CD4-positive, alpha-beta T cell treated with Interleukin-17A for 4 hours (primary cell): ENCODE measurements at places on chromosomes 5 and 9.

DNA sequence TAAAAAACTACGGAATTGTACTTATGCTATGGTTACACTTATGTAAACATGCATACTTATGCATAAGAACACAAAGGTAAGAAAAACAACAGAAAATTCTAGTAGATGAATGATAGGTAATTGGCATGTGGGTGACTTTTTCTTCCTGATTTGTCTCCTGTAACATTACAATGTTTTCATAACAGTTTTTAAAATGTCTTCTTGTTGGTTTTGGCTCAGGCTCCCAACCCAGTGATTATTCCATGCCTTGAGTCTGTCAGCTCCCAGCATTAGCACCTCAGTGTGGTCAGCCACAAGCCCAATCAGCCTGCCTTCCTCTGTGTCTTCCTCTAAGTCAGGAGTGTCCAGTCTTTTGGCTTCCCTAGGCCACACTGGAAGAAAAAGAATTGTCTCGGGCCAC, 7.9 kb upstream of the FOXE1 start:
- DNase-seq: no peak

DNA sequence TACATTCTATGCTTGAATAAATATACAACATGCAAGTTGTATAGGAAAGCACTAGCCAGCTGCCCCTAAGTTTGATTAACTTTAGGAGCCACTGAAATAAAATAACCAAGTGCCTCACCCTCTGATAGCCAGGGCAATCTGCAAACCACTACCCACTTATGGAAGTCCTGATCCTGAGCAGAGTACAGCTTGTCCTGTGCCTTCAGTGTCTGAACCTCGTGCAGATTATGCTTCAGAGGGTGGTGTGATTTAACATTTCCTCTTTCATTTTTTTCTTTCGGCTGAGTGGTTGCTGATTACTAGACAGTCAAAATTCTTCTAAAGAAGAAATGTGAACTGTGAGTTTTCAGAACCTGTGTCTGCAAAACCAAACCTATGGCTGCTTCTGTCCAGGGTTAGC, 327.7 kb downstream of the PIK3R1 start:
- no peak for DNase-seq

GRCh38 chr5:96522635-96523355, 89.7 kb upstream of the PCSK1 start:
- DNase-seq: no peak

DNA sequence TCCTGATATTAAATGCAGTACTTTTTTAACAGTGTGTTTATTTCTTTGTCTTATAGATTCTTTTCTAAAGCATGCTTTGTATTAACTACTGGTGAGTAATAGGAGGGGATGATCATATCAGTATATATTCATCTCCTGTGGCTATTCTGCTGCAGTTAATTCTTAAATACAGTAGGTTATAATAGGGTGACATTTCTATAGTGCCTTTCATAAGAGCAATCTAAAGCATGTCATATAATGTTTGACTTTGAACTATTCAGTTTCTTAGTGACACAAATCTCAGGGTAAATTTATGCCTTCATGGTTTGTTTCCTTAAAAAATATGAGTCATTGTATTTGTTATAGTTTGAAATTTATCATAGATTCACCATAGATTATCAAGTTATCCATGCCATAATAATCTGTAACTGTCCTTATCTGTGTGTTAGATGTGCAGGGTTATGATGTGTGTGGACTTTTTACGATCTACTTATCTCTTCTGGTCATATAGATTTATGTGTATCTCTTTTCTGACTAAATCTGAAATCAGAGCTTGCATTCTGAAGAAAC, 1019.5 kb downstream of the NR2F1-AS1 start:
- DNase-seq: no peak

GRCh38 chr9:133572821-133573361, 36.3 kb downstream of the FAM163B start:
- DNase-seq: no peak

GRCh38 chr5:4156889-4157288, 561.3 kb downstream of the IRX1 start:
- no peak for DNase-seq

DNA sequence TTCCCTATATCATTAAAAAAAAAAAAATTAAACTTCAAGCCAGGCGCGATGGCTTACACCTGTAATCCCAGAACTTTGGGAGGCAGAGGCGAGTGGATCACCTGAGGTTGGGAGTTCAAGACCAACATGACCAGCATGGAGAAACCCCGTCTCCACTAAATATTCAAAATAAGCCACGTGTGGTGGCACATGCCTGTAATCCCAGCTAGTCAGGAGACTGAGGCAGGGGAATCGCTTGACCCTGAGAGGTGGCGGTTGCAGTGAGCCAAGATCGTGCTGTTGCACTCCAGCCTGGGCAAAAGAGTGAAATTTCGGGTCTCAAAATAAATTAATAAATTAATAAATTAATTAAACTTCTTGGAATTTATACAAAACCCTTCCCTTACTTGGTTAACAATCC, 358.6 kb upstream of the CDH9 start:
- DNase-seq: no peak

- DNase-seq: no peak
Observed at GRCh38 chr9:70835323-70835722, 286.1 kb downstream of the TRPM3 start.

- no peak for DNase-seq
Observed at GRCh38 chr5:12354686-12355085, 450.4 kb upstream of the CTNND2 start.

- DNase-seq: peak; percentile 54
Observed at GRCh38 chr9:136138566-136138965, 19.9 kb upstream of the TMEM250 start.

- DNase-seq: no peak
Observed at GRCh38 chr9:114149181-114149580, 6.2 kb upstream of the COL27A1 start.

- no peak for DNase-seq
Observed at GRCh38 chr5:157963244-157963643, 104.3 kb upstream of the CLINT1 start.

DNA sequence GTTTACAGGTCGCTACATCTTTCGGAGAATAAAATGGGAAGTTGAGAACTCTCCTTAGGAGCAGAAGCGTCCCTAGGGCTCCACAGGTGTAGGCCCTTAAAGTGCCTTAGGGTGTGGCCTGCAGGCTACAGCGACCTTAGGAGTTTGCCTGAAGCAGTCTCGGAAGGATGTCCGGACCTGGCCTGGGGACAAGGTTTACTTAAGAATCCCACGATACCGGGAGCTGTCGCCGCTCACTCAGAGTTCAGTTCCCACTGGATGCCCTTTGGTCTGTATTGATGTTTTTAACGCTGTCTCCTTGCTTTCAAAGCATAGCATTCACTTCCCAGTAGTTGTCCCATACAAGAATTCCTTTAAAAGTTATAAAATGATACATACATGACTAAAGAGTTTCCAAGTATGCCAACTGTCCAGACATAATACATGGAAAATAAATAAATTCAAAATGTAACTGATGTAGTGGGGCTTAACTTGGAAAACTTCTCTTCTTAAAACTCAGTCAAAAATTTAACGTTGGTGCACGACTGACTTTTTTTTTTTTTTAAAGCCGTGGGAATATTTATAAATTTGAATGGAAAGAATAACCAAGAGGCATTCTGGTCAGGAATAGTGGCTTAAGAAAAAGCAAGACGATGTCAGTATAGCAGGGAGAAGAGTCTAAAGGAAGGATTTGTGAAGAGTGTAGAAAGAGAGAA, 848 bp downstream of the RAD50 start:
- DNase-seq: peak; percentile 32

DNA sequence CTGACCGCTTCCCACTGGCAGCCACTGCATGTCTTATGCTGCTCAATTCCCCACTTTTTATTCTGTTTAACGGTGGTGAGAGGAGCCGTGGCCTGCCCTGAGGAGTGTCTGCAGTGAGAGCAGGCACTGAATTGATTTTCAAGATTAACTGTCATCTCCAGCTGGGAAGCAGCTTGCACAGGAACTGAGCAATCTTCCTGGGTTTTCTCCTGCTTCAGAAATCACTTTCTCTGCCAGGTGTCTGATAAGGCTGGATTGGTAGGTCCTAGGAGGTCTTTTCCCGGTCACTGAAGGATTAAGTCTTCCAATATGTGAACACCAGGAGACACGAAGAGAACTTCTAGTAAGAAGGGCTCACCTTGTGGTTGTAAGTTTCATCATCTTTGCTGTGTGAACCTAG, 181.1 kb upstream of the RAD23B start:
- DNase-seq: no peak
